ENCODE measurements at places on chromosomes 1 and 21.

DNA sequence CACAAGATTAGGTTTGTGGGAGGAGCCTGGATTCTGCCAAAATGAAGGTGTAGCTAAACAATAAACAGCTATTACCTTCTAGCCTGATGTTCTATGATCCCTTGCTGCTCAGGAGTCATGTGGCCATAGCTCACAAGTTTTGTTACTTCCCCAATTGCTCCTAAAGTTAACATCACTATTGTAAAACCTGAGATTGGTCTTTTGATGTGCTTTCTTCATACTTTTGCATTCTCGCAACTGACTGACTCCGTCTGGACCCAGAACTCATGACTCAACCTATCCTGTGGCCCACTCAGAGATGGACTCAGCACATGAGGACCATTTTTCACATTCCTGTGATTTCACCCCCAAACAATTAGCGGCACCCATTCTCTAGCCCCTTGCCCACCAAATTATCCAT lies 69.1 kb downstream of the PTGS2 start:
- no peak for DNase-seq

DNA sequence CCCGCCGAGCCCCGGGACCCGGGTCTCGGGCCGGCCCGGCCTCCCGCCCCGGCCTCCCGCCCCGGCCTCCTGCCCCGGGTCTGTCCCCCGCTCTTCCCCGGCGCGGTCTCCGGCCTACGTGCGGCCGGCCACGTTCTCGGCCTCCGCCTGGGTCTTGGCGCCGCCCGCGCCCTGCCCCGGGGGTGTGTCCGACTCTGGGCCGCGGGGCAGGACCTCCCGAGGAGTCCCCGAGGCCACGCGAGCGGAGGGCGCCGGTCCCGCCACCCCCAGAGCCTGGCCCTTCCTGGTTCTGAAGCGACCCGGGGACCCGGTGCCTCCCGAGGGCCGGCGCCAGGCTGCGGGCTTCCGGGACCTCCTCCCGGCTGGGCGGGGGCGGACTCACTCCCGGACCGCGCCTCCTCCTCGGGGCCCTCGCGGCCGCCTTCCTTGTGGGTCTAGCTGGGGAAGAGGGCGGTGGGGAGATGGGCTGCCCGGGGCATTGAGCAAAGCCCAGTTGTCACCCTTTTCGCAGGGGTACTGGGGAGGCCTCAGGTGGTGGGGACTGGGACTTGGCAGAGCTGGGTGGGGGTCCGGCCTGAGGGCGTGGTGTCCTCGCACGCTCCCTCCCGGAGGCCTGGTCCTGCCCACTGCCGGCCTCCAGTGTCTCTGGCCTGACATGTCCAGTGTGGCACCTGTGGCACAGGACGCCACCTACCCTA lies 558 bp downstream of the PFKL start:
- peak; percentile 44 for DNase-seq

GRCh38 chr1:76827066-76827465 lies 40.2 kb upstream of the ST6GALNAC5 start:
- no peak for DNase-seq

- no peak for DNase-seq
These were observed 58.3 kb upstream of the PLA2G4A start for GRCh38 chr1:186770421-186770820.

- DNase-seq = no peak
These were observed 98.2 kb downstream of the DHRS3 start for GRCh38 chr1:12519693-12520364.

DNA sequence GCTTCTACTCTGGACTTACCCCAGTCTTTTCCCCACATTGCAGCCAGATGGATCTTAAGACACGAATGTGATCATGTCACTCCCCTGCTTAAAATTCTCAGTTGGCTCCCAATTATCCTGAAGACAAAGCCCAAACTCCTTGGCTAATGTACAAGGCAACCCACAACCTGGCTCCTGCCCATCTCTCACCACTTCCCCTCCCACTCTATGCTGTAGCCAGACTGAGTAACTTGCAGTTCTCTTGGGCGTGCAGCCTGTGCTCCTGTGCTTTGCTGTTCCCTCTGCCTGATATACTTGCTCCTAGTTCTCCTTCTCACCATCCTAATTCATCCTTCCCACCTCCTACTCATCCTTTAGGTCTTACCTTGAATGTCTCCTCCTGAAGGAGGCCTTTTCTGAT lies 56.2 kb downstream of the LGR6 start:
- no peak for DNase-seq

DNA sequence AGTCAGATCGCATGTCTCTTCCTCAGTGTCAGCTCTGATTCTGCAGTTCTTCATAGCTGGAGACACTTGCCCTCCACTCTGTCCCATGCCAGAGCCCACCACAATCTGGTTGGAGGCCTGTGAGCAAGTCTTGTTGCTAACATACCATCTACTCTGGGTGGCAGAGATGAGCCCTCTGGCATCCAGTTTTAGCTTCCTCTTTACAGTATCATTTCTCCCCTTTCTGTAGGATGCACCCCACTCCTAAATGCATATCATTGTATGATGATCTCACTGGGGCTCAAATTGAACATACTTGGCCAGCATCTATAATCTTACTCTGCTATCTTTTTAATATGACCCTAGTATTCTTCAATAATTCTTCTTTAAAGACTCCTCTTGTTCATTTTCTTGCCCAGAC lies 16.9 kb downstream of the PCNX2 start:
- DNase-seq = no peak

- no peak for DNase-seq
These were observed 36.6 kb downstream of the BMP8A start for GRCh38 chr1:39528082-39528481.

- DNase-seq = no peak
These were observed 139.8 kb downstream of the PGBD5 start for GRCh38 chr1:230286166-230286889.

- no peak for DNase-seq
These were observed 12.0 kb downstream of the MAB21L3 start for GRCh38 chr1:116122955-116123757.

GRCh38 chr21:46253610-46254124 lies 25.1 kb upstream of the LSS start:
- peak; percentile 17 for DNase-seq

- no peak for DNase-seq
These were observed 272.4 kb downstream of the TPR start for GRCh38 chr1:186102547-186103148.

DNA sequence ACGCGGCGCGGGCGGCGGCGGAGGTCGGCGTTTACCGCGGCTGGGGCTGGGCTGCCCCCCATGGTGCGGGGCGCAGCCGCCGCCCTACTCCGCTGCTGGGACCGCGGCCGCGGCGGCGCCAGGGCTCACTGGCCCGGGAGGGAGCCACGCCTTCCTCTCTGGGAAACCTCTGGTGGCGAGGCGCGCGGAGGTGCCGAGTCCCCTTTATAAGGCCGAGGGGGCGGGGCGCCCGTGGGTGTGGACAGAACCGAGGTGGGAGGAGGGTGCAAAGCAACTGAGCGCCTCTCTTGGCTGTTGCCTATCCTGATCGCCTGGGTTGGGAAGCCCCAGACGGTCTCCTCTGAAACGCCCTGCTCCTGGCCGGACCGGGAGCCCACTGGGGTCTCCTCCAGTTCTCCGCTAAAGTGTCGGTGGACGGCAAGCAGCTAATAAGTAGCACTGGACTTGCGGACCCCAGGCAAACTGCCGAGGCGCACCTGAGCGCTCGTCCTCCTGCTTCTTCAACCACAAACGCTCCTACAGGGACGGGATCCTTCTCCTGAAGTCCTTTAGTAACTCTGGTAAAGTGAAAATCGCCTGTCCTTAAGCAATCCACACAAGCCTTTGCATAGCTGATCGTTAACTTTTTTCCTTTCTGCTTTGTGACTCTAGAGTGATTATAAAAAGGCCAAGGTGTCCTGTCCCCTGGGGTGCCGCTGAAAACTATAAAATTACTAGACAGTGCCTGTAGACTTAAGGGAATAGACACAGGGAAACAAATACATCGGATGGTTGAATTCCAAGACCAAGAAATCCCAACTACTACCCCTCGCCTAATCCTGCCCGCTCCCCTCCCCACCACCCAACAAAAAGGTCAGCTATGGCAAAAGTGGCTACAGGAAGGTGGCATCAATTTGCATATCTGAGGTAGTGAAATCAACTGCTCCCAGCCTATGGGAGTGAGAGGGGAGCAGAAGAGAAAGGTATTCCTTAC lies at the start of gene PTGER3:
Gene PTGER3, minus strand, starts transcription at position 182 of the 973 bp plus-strand sequence. CDS start 239 bp downstream, outside the sequence.
- DNase-seq = no peak

- DNase-seq = no peak
These were observed 115.6 kb upstream of the ADAMTS5 start for GRCh38 chr21:27082431-27083010.

DNA sequence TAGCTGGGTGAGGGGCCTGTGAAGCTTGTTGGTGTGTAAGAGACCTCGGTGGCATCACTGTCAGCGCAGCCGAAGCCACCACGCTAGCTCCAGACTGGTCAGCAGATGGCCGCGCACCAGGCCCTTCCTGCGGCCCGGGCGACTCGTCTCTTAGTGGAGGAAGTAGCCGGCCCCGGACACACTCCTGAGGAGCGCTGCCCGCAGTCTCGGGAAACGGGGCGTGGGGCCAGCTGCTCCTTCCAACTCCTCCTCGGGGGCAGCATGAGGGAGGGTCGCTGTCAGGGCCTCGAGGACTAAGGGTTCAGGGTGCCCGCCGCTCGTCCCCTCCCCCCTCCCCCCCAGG lies 20.4 kb downstream of the H3-3A start:
- DNase-seq = no peak

DNA sequence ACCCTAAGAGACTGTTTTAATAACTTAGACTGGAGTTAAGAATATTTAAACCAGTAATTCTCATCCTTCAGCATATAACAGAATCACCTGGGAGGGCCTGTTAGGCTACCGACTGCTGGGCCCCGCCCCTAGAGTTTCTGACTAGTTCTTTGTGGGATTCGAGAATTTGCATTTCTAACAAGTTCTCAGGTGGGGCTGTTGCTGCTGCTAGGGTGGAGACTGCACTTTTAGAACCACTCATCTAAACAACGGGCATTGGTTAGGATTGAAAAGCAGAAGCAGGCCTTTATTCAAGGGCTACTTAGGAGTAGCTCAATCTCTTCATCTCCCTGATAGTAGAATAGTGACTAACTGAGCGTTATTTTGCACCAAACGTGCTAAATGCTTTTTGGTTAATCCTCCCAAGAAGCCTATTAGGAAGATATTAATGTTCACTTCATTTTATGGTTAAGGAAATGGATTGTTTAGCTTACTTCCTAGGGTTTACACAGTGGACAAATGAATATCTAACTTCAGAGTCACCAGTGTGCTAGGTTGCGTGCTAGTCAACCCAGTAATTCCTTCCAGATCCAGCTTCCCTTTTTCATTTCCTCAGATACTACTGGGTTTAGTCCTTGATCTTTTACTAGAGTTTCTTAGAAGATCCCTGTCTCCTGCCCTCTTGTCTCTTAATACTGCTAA lies 31.1 kb upstream of the UAP1 start:
- no peak for DNase-seq

DNA sequence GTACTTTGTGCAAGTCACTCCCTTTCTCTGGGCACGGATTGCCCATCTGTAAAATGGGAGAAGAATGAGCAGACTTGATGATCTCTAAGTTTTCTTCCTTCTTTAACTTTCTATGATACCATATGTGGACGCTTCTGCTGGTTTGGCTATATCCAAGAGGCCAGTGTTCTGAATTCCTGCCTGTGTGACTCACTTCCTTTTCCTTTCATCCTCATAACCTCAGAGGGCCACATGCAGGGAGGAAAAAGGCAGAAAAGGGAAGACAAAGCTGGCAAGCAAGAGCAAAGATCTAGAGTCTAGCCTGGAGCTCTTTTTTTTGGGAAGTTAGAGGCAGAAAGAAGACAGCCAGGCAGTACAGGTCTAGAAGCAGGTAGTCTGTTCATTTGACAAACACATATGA lies 151.2 kb downstream of the OMA1 start:
- no peak for DNase-seq

DNA sequence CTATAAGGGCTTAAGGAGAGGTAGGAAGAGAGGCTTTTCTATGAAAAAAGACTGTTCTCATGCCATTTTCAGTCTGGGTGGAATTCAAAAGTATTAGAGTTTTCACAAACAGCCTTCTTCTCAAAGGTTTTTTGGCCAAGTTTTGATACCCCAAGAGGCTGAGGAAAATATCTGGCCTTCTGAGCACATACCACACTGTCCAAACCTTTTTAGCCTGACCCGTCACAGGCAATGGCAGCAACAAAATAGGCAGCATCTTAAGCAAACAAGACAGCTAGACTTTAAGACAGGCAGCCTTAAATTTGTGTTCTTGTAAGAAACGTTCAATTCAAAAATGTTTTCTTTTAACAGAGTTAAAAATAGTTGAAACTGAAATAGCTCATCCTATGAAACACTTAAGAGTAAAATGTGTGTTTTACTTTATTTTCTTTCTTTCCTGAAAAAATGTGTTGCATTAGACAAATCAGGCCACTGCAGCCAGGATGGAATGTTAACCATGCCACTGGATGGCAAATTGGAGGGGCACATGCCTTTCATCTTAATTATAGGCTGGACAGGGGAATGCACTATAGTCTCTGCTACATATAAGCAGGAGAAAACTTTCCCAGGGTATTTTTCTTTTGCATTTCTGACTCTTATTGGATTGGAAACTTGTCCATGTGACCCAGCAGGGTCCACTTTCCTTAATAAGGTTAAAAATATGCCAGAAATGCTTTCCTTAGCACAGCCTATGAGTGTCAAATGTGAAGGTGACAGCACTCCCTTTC lies 315.0 kb downstream of the TGFB2 start:
- no peak for DNase-seq

- no peak for DNase-seq
These were observed 32.2 kb downstream of the QSOX1 start for GRCh38 chr1:180186831-180187230.

GRCh38 chr1:26786437-26787380 lies 1.0 kb upstream of the PIGV start:
- no peak for DNase-seq

- no peak for DNase-seq
These were observed 27.3 kb upstream of the EVA1B start for GRCh38 chr1:36350659-36351226.

DNA sequence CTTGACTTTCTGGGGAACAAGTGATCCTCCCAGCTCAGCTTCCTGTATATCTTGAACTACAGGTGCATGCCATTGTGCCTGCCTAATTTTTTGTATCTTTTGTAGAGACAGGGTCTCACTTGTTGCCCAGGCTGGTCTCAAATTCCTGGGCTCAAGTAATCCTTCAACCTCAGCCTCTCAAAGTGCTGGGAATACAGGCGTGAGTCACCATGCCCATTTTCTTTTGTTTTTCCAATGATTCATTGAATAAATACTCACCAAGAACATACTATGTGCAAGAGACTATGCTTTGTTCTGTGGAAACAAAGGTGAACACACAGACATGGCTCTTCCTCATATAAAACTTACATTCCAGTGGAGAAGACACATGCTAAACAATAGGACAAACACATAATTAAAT lies 407.8 kb upstream of the DAB1 start:
- no peak for DNase-seq

DNA sequence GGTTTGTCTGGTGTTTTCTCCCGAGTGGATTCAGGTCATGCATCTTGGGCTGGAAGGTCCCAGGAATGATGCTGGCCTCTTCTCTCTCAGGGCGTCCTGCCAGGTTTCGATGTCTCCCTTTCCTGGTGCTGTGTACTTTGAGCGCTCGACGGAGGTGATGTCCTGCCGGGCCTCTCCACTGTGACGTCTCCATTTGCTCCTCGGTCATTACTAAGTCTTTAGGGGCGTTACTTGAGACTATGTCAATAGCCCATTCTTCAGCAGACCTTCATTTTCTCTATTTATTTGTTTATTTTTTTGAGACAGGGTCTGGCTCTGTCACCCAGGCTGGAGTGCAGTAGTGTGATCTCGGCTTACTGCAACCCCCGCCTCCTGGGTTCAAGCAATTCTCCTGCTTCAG lies 37.2 kb upstream of the TNFRSF1B start:
- no peak for DNase-seq

GRCh38 chr1:67376381-67376780 lies 53.8 kb downstream of the SERBP1 start:
- DNase-seq = no peak

GRCh38 chr1:44348061-44348485 lies 7.0 kb downstream of the ERI3 start:
- DNase-seq = no peak
